ENCODE measurements at places on chromosomes 7 and 10.

DNA sequence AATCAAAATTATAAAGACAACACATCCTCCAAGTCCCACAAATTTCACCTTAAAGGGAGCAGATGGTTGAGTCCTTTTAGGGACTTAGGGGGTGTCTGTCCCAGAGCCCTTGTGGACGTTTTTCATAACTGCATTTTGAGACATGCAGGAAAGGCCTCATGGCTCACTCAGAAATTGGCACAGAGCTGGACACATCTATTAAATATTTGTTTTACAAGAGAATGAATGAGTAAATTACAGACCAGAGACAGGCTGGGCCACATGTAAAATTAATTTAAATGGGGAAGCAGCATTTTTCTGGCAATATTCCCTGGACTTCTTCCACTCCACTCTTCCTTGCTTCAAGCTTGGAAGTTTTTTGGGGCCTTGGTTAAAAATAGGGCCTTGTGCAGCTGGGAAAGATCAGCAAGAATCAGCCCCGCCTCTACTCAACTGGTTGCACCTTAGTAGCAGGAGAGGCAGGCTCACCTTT, 20.0 kb downstream of the LAMB1 start:
- DNase-seq = no peak

- DNase-seq = no peak
Measured at GRCh38 chr10:7243873-7244272, 167.0 kb downstream of the SFMBT2 start.

DNA sequence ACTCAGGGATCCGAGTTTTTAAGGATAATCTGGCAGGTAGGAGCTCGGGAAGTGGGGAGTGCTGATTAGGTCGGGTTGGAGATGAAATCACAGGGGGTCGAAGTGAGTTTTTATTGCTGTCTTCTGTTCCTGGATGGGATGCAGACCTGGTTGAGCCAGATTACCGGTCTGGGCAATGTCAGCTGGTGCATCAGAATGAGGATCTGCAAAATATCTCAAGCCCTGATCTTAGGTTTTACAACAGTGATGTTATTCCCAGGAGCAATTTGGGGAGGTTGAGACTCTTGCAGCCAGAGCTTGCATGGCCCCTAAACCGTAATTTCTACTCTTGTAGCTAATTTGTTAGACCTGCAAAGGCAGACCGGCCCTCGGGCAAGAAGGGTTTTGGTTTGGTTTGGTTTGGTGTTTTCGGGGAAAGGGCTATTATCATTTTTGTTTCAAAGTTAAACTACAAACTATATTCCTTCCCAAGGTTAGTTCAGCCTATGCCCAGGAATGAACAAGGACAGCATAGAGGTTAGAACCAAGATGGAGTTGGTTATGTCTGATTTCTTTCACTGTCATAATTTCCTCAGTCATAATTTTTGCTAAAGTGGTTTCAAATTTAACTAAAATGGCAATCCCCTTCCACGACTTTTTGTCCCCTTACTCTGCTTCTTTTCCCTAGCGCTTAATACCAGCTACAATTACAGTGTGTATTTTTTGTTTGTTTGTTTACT, 20.6 kb upstream of the PIK3CG start:
- no peak for DNase-seq

DNA sequence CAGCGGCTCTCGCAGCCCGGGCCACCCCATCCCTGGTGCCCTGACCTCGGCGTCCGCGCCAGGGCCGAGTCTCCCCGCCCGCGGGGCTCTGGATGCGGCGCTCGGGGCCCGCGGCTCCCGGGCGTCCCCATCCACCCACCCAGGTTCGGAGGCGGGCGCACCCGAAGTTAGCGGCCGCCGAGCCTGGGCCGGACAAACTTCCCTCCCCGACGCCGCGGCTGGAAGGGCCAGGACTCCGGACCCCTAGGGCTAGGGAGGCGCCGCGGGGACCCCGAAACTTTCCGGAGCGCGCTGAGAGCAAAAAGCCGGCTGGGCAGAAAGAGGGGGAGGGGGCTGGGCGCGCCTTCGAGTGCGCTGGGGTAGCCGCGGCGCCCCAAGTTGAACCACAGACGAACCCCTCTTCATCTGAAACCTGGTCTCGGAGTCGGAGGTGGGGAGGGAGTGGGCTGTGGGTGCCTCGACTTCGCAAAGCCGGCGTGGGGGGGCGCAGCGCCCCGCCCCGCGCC, 3.7 kb upstream of the ELFN1 start:
- no peak for DNase-seq

GRCh38 chr10:101897633-101898032, 54.0 kb upstream of the KCNIP2 start:
- DNase-seq = no peak

- no peak for DNase-seq
Measured at GRCh38 chr7:22564511-22565045, 64.6 kb upstream of the STEAP1B start.

- no peak for DNase-seq
Measured at GRCh38 chr10:88804083-88804812, 1.7 kb downstream of the LIPM start.

GRCh38 chr7:44814919-44815318, 18.4 kb downstream of the PPIA start:
- no peak for DNase-seq
